ENCODE measurements at places on chromosomes 5 and 9.

GRCh38 chr5:117235786-117236185, 661.2 kb upstream of the SEMA6A start:
- DNase-seq: no peak

- DNase-seq: peak; percentile 81
These were observed 1172.9 kb downstream of the CDH12 start for GRCh38 chr5:21680196-21680595.

GRCh38 chr5:77359231-77359630, 132.9 kb downstream of the WDR41 start:
- DNase-seq: no peak

- peak; percentile 68 for DNase-seq
These were observed 4.9 kb upstream of the C7 start for GRCh38 chr5:40904205-40904993.

DNA sequence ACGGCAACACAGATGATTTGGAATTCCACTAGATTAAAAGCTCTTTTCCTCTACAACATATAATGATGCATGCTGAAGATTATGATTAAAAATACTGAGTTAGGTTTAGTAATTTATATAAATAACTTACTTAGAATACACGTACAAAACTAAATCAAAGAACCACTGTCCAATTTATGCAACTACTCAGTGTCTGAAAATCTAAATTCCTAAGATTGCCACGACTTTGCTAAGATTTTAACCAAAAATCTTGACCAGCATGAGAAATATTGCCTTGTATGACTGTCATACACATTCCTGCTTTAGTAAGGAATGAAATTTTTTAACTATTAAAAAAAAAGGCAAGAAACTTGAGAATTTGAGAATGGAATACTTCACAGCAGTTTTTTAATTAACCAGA, 292.4 kb downstream of the ZNF608 start:
- DNase-seq: no peak

GRCh38 chr9:68678430-68678829, 26.6 kb upstream of the PIP5K1B start:
- peak; percentile 33 for DNase-seq

DNA sequence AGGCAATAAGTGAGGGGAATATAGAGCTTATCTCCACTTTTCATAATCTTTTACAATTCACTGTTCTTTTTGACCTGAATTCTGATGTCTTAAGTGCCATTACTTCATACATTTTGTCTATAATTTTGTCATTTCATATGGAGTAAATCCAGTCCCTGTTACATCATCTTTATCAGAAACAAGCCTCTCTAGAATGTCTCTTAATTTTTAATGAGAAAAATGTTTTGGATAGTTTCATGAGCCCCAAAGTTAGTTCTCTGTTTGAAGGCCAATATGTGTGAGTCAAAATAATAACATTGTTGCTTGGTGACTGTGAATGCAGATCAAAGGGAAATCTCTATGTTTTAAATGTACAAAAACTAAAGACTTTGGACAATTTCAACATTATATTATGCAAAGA, 329.6 kb upstream of the ARRDC3 start:
- DNase-seq: no peak

- no peak for DNase-seq
These were observed 19.1 kb downstream of the PDGFRB start for GRCh38 chr5:150136305-150137167.

DNA sequence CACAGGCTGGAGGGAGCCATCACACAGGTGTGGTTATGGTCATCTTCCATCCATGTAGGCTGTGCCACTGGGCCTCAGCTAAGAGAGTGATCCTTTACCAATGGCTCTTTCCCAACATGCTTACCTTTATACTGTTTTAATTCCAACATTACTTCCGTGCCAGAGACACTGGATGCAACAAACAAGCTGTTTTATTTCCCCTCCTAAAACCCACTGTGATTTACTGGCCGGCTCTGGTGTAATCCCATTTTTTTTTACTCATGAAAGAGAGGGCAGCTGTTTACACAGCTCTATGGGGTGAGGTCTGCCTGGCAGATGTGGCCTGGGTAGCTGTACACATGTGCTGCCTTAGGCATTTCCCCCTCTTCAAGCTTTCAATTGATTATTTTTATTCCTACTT, 58.5 kb downstream of the MACROH2A1 start:
- no peak for DNase-seq

- no peak for DNase-seq
These were observed 752 bp downstream of the CCNJL start for GRCh38 chr5:160311491-160312133.

GRCh38 chr5:61887271-61887670, 418.7 kb upstream of the KIF2A start:
- DNase-seq: peak; percentile 26

GRCh38 chr5:127839496-127840197, 136.5 kb downstream of the CCDC192 start:
- DNase-seq: no peak

GRCh38 chr5:160887780-160888179, 35.8 kb upstream of the ATP10B start:
- DNase-seq: no peak

DNA sequence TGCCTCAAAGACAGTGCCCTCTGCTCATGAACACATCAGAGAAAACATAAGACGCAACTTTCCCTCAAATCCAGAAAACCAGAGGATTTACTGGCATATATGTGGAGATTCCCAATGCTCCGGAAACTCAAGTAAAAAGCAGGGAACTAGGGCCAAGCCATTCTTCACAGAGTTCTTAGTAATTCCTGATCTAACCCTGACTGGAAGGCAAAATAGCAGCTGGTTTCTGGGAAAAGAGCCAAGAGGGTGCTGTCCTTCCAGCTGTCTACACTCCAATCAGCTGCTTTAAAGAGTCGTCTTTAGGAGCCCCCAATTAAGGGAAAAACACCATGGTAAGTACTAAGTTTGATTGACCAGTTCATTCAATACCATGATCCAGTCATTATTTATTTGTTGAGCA, 49.6 kb downstream of the GNA14 start:
- no peak for DNase-seq

DNA sequence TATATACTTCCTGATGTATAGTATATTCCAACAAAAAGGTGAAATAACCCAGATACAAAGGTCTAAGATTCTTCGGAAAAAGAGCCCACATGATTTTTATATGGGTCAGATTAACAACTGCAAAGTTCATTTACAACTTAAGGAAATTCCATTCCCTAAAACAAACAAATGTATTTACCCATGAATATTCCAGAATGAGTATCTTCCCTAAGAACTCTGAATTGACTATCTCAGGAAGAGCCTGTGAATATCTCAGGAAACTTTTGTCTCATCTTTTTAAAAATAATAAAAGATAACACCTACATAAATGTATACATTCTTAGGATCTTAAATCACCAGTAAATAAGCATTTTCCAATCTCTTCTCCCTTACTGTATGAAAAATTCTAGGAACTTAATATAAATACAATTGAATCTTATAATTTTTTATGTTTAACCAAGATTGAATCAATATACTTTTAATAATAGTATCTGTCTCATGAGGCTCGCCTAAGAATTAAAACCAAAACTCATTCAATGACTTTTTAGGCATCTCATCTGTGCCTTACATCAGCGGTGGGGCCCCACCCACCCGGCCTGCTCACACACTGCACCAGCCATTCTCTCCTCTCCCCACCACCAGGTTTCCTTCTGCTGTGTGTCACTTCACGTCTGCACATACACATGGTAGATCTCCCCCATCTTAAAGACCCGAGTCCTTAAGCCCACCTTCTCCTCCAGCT, 78.1 kb downstream of the RAPGEF1 start:
- no peak for DNase-seq

GRCh38 chr9:111282845-111283244, 47.2 kb downstream of the OR2K2 start:
- no peak for DNase-seq

GRCh38 chr9:132605387-132605786, 23.0 kb downstream of the BARHL1 start:
- no peak for DNase-seq

DNA sequence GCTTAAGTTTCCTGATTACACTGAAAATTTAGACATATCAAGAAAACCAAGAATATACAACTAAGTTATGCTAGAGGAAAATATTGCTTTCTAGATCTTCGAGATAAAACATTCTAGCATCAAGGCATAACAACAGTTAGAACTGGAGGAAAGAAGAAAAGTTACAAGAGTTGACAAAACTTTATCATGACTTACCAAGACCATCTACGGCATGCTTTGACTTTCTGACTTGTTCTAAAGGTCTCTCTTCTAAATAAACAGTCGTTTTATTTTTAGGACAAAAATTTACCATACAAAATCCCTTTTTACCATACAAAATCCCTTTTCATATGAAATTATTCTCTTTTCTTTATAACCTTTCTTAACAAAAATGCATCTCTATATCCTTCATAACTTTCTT, 1110.1 kb upstream of the CDH10 start:
- no peak for DNase-seq

DNA sequence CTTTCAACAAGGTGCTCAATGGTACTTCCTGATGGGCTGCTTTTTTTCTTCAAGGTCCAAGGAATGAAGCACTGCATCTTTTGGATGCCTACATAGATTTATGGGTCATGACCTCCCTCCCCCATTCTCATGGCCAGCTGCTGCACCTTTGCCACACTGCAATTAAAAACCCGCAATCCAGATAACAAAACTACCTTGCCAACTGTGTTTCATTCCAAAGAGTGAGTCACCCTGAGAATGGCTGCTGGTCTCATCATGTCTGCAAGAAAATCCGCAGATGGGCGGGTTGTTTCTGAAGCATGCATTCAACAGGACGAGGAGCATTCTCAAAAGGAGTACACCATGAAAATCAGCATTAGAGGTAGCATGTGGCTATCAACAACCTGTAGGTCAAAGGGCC, 139.8 kb downstream of the ELAVL2 start:
- peak; percentile 90 for DNase-seq

- no peak for DNase-seq
These were observed 86.1 kb upstream of the ADAMTS2 start for GRCh38 chr5:179431221-179431824.

- no peak for DNase-seq
These were observed 101.7 kb upstream of the NTRK2 start for GRCh38 chr9:84567805-84568204.

DNA sequence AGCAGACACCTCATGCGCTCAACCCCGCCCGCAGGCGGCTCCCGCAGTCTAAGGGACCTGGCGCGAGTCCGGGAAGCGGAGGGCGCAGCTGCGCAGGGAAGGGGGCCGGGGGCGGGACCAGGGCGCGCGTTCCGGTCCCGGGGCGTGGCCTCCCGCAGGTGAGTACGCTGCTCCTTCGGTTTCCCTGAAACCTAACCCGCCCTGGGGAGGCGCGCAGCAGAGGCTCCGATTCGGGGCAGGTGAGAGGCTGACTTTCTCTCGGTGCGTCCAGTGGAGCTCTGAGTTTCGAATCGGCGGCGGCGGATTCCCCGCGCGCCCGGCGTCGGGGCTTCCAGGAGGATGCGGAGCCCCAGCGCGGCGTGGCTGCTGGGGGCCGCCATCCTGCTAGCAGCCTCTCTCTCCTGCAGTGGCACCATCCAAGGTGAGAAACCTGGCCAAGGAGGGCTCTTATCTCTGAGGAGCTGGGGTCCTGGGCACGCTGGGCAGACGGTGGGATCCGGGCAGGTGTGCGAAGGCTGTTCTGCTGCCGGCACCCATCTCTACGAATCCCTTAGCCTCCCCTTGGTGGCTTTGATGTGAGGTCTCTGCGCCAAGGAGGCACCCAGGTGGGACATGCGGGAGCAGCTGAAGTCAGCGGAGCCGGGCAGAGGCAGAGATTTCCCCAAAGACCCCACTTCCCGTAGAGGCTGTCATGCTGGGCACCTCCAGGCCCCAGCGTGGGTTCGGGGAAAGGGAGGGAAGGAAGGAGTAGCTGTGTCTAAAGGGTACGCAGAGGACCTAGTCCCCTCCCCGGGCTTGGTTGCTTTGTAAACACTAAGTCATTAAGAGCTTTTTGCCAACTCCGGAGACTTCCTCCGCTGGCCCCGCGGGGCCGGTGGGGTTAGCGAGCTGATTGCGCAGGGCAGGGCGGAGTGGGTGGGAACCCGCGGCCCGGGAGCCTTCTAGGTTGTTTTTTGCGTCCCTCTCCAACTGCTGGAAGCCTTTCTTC, at the start of gene F2RL1:
Gene F2RL1, plus strand, starts transcription at position 187 of the 988 bp plus-strand sequence. Its CDS starts 153 bp downstream, at position 340.
- DNase-seq: peak; percentile 73

- no peak for DNase-seq
These were observed 63.1 kb downstream of the NACC2 start for GRCh38 chr9:136031741-136032730.

DNA sequence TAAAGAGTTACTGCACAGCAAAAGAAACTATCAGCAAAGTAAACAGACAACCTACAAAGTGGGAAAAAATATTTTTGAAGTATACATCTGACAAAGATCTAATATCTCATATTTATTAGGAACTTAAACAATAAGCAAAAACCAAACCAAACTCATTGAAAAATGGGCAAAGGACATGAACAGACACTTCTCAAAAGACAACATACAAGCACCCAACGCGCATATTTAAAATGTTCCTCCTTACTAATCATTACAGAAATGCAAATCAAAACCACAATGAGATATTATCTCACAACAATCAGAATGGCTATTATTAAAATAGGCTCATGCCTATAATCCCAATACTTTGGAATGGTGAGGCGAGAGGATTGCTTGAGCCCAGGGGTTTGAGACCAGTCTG, 48.0 kb downstream of the FBXO4 start:
- DNase-seq: no peak

DNA sequence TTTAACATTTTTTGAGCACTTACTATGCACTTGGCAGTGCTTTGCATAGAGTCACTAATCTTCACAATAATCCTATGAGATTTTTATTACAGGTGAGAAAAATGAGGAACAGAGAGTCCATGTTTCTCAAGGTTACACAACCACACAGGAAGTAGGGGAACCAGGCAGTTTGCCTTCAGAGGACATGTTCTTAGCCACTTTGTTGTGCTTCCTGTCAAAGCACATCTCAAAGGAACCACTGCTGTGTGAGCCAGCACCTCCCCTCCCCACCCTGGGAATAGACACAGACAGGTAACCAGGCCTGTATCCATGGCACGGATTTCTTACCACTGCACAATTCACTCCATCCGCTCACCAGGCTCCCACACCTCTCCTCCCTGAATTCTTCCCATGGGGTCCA, 6.3 kb upstream of the DNAJB5 start:
- no peak for DNase-seq

DNA sequence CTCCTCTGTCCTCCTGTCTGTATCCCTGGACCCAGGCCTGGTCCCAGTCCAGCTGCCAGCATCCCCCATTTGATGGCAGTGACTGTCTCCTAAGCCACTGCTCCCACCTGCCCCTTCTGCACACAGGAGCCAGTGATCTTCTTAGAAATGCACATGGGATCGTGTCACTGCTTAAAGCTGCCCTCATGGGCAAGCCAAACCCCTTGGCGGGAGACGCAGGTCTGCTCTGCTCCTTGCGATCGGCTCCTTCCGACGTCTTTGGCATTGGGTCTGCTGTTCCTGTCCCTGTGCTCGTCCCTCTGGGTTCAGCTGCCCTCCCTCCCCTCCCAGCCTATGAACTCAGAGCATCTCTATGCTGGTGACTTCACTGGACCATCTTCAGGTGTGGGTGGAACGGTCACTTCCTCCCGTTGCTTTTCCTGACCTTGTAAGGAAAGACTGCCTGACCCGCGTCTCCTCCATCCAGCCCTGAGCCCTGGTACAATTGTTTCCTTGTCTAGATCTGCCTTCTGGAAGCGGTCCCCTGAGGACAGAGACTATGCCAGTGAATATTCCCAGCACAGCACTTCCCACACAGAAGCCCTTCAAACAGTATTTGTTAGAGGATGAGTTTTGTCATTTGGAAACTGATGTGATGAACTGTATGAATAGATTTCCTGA, 116.5 kb downstream of the ZNF354C start:
- DNase-seq: no peak
